ENCODE measurements at places on chromosomes 3 and 15.

- DNase-seq: no peak
These were observed 15.2 kb downstream of the TSEN2 start for GRCh38 chr3:12499474-12499873.

DNA sequence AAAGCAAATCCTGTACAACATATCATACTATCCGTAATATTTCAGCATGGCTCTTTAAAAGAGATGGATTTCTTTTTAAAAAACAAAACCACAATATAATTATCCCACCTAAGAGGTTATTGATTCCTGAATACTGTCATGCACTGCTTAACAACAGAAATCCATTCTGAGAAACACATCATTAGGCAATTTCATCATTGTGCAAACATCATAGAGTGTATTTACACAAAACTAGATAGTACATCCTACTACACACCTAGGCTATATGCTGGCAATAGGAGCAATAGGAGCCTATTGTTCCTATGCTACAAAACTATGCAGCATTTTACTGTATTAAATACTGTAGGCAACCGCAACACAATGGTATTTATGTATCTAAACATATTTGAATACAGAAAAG is 242.0 kb downstream of the NEK10 start:
- DNase-seq: no peak

DNA sequence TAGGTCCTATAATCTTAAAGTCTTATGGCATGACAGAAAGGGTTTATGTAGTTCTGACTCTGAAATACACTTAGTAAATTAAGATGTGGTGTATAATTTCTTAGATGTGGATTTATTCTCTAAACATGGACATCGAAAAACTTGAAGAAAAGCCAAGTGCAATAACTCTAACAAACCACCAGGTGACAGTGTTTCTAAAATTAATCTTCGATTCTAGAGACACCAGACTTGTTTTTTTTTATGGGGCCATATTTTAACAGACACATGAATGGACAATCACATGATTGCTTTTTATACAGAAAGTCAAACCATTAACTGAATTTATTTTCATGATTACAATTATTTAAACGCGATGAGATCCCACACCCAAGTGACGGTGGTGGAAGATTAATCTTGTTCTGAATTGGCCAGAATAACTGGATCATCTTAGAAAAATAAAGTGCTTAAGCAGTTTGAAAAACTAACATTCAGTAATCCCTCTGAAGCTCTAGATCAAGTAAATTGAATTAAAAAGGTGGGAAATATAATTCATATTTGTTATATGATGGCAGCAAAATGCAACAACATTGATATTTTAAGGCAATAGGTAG is 305.1 kb downstream of the LSAMP start:
- no peak for DNase-seq

DNA sequence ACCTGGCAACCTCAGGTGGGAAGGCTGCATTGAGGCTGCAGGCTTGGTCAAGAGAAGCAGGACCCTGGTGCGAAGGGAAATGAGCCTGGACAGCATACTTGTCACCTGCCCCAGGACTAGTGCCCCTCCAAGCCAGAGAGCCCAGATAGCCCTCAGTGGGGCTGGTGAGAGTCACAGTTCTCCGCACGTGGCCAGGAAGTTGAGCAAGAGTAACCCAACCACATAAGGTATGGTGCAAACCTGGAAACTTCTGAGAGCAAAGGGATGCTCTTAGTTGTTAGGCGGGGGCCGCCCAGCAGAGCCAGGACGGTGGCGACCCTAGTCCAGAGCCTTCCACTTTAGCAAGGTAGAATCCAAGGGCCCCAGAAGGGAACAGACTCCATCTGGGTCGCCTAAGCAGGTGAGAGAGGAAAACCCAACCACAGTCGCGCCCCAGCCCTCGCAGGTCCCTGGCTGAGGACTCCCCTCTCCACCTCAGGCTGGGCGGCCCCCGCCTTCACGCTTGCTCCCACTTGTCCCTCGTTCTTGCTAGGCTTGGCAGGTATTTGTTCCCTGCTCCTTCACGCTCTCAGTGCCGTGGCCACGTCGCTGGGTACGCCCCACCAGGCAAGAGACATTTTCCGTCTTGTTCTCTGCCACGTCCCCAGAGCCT is 1.1 kb upstream of the VPS18 start:
- DNase-seq: no peak

- DNase-seq: no peak
These were observed 374.2 kb downstream of the PLCL2 start for GRCh38 chr3:17258823-17259436.

GRCh38 chr3:120424976-120425570 is 25.7 kb downstream of the FSTL1 start:
- DNase-seq: no peak

DNA sequence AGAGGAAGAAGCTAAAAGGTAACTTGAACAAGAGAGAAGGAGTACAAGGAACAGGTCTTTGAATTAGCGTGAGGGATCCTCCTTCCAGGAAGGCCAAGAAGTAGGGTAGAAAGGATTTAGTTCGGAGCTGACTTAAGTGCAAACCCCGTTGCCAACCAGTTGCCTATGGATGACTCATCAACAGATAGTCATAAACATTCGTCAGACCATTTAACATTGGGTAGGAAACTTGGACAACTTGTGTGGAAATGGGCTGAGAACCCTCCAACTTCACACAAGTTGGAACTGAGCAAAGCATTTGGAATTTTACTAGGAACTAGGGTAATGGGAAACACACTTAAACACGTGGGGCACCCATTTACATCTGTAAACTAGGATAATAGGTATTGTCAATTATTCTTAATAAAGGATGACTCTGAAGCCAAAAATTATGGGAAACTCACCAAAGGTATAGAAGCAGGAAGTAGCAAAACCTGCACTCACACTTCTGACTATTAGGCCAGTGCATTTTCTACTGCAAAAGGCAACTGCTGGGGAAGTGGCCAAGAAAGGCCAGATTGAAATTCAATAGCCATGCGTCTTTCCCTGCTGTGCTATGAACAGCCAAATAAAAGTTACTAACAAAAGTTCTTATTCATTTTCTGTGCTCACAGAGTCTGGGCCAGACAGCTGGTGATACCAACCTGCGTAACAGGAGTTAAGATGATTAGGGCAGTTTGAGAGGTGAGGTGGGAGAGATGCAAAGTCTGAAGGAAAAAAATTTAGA is 174.5 kb upstream of the TMC3 start:
- DNase-seq: no peak

DNA sequence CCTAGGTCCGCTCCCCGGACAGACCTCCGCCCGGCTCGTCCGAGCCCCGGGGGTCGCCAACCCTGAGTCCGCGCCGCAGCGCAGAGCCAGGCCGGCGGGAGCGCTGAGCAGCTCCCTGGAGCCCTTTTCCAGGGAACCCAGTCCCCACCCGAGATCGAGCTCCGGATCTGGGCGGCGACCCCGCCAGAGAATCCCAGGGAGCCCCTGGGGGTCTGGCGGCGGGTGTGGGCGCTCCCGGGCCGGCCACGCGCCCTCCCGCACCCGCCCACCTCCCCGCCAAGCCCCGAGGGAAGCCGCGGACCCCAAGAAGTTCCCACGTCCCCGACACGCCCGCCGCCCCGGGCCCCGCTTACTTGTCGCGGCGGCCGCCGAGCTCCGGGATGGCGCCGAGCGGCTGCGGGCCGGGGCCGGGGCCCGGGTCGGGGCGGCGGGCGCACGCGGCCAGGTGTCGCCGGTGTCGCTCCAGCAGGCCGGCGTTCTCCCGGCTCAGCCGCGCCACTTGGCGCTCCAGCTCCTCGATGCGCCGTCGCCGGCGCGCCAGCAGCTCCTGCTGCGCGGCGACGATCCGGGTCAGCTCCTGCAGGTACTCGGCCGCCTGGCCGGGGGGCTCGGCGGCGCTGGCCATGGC is 137.7 kb downstream of the NUP210 start:
- DNase-seq: no peak

GRCh38 chr3:46947981-46948791 is 28.4 kb downstream of the CCDC12 start:
- DNase-seq: no peak

All from occipital lobe (tissue), 3 donors.